SJCRH30 (cell line): ENCODE measurements at places on chromosomes 2 and 18. TPM values are rescaled to one million over a fixed set of nuclear protein-coding genes. Genes with fewer than 3 reads are reported as not detected.

Gene DPP10
- not detected in 2 replicates for total RNA-seq

Gene EGR4
- not detected in 2 replicates for total RNA-seq

Gene FAM117B
- total RNA-seq: 4.6 and 5.8 TPM in 2 replicates

Gene RAPGEF4
- 5.1 and 6.1 TPM in 2 replicates for total RNA-seq

Gene CPLX4
- not detected in 2 replicates for total RNA-seq

Gene SERPINB4
- not detected in 2 replicates for total RNA-seq

Gene TOGARAM2
- 0.41 and 0.73 TPM in 2 replicates for total RNA-seq

Gene GAREM1
- total RNA-seq: 5.1 and 5.4 TPM in 2 replicates

Gene FABP1
- 0.32 TPM in 1 of 2 replicates, not detected in the other for total RNA-seq

Gene CDH2
- 10.4 and 10.7 TPM in 2 replicates for total RNA-seq

Gene UPP2
- not detected in 2 replicates for total RNA-seq

Gene IL18RAP
- not detected in 2 replicates for total RNA-seq

Gene NOL4
- 0.06 and 0.08 TPM in 2 replicates for total RNA-seq

Gene SCYGR8
- total RNA-seq: not detected in 2 replicates

Gene SLC40A1
- total RNA-seq: 44.9 and 48.3 TPM in 2 replicates

Gene SMYD5
- 40.2 and 44.4 TPM in 2 replicates for total RNA-seq

Gene AKAIN1
- total RNA-seq: not detected in 2 replicates

Gene PROC
- total RNA-seq: not detected in 2 replicates

Gene VWC2L
- total RNA-seq: not detected in 2 replicates

Gene CYP26B1
- 9.7 and 11.3 TPM in 2 replicates for total RNA-seq

Gene CYP1B1
- not detected in 2 replicates for total RNA-seq

Gene SIX2
- 48.3 and 51.9 TPM in 2 replicates for total RNA-seq

Gene CD226
- total RNA-seq: 0.10 TPM in 1 of 2 replicates, not detected in the other

Gene DAPL1
- total RNA-seq: not detected in 2 replicates

Gene KIAA2012
- 0.08 TPM in 1 of 2 replicates, not detected in the other for total RNA-seq

Gene MAPK4
- not detected in 2 replicates for total RNA-seq

Gene CRYGD
- total RNA-seq: not detected in 2 replicates

Gene FHL2
- 27.4 and 30.7 TPM in 2 replicates for total RNA-seq

Gene RTP5
- total RNA-seq: not detected in 2 replicates

Gene DYNC2LI1
- total RNA-seq: 13.9 and 14.8 TPM in 2 replicates

Gene CEP68
- total RNA-seq: 13.7 and 14.1 TPM in 2 replicates
